Activated T-cell treated with anti-CD3 and anti-CD28 coated beads for 4 hours (primary cell): ENCODE measurements at places on chromosomes 11 and 22.

GRCh38 chr22:22916952-22917290 lies 29.3 kb downstream of the IGLL5 start:
- no peak for DNase-seq

- no peak for DNase-seq
These were observed 8.1 kb downstream of the RIC8A start for GRCh38 chr11:215581-216037.

- no peak for DNase-seq
These were observed 10.5 kb downstream of the STARD10 start for GRCh38 chr11:72783144-72783905.

DNA sequence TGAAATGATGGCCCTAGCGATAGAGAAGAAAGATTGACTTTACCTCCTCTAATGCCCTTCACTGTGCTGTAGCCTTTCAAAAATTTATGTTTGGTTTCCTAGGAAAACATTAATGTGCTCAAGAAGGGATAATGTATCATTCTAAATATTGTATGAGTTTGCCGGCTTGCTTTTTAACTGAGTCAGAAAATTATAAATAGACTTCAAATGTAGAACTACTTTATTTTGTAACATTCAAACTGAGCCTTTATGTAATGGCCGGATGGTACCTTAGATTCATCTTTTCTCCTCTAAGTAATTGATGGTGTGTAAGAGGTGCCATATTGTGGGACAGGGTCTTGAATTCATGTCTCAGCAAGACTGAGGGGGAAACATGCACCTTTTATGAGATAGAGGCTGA lies 57.7 kb downstream of the BID start:
- DNase-seq: no peak

- DNase-seq: no peak
These were observed 17.3 kb upstream of the NEU3 start for GRCh38 chr11:74971424-74971823.

DNA sequence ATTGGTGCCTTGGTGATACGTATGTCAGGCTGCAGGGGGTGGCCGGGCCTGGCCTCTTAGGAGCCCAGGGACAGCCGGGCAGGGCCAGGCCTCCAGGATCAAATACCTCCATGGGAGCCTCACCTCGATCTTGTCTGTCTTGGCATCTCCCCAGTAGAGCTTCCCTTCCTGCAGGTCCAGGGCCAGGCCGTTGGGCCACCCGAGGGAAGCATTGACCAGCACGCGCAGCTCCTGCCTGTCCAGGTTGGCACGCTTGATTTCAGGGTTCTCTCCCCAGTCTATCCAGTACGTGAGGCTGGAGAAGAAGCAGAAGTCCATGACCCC lies 137.7 kb downstream of the CRYBB2 start:
- no peak for DNase-seq

GRCh38 chr11:32893343-32894148 lies 935 bp downstream of the QSER1 start:
- peak; percentile 21 for DNase-seq

GRCh38 chr11:34564406-34564805 lies 50.8 kb upstream of the ELF5 start:
- no peak for DNase-seq

DNA sequence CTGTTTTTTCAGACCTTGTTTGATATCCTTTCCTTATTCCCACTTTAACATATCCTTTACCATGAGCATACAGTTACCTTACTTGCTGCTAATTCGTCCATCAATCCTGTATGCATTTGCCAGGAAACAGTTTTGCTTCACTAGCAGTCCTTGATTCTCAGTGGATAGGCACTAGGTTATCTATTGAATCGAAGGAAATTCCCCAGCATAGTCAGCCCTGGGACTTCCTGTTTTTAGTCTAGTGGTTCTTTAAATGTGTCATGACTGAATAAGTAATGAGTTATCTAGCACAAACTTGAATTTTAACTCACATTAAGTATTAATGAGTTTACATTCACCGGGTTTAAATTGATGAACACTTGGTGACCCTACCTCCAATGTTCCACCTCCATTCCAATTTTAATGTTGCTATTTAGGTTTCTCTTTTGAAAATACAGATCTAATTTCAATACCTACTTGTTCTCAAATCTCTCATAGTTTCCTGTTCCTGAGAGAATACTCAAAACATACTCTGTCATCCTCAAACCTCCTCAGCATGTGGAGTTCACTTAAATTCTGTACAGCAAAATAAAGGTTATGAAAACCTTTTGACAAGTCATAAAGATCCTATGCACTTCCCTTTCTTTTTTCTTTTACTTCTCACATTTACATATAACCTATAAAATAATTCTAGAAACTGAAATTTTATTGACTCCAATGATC lies 1375.1 kb upstream of the TENM4 start:
- DNase-seq: no peak

GRCh38 chr11:134607963-134608750 lies 196.1 kb upstream of the B3GAT1 start:
- no peak for DNase-seq

GRCh38 chr22:22553141-22553540 lies 5.9 kb downstream of the PRAME start:
- no peak for DNase-seq

DNA sequence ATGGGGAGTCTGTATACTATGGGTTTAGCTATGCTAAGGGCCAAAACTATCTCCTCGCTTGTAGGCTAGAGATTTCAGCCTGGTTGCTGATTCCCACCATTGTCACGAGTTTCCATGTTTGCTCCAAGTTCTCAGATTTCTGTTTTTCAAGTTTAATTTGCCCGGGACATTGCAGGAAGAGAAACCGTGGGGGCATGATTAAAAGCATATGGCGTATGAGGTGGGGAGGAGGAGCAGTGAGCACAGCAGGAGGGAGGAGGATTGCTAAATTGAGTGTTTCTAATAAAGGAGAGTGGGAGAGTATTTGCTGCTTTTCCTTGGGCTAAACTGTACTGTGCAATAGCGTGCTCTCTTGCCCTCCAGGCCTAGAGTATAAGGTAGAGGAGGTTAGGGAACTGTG lies 558.4 kb downstream of the METTL15 start:
- no peak for DNase-seq

DNA sequence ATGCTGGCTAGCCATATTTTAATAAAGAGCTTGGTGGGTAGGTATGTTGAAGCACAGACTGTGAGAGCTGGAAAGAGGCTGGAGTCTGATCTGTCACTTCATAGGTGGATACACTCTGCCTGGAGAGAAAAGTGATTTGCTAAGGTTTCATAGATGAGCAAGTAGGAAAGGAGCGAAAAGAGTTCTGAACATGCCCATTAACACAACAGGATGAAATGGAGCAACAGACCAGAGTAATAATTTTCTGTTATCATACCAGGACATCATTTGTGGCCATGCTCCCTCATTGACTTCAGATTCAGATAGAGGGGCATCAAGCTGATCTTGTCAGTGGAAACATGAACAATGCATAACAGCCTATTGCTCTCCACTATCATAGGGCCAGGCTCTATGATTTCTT lies 452.9 kb downstream of the JRKL start:
- DNase-seq: no peak

DNA sequence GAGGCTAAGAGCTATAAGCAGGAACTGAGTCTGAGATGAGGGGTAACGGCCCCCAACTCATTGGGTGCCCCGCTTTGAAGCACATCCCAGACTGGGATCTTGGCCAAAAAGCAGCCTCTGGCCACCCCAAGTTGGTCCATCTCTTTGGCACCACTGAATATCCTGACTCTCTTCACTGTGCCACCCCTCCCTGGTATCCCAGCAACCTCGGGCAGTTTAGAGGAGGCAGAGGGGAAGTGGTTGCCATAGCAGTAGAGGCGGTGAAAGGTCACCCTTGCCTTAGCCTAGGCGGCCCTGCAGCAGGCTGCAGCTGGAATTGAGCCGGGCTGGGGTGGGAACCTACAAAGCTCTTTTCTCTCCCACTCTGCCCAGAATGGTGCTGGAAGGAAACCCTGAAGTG lies 1.1 kb downstream of the PELI3 start:
- no peak for DNase-seq

DNA sequence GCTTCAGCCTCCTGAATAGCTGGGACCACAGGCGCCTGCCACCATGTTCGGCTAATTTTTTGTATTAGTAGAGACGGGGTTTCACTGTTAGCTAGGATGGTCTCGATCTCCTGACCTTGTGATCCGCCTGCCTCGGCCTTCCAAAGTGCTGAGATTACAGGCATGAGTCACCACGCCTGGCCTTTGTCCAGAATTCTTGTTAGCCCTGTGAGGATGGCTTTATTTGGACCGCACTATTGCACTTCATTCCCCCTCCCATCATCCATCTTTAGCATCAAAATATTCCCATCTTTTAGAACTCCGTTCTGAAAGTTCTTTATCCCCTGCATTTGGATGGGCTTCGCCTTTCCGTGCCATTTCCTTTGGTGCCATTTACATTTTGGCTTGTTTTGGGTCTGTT lies 2.6 kb downstream of the SAMM50 start:
- no peak for DNase-seq

DNA sequence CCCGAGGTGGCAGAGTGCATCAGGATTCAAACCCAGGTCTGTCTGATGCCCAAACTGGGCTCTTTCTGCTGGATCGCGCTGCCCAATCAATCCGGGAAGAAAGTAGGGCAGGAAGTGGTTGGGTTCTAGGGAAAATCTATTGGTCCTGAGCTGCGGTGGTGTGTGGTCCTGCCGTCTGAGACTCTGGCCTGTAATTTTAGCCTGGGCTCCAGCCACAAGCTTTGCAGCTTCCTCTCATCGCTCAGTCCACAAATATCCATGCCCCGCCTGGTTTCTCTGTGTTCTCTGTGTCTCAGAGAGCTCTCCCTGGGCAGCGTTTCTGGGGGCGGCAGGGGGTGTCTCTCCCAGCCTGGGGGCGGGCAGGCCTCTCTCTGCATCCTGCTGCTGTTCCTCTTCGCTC lies 18.7 kb downstream of the CACNG2 start:
- DNase-seq: no peak

DNA sequence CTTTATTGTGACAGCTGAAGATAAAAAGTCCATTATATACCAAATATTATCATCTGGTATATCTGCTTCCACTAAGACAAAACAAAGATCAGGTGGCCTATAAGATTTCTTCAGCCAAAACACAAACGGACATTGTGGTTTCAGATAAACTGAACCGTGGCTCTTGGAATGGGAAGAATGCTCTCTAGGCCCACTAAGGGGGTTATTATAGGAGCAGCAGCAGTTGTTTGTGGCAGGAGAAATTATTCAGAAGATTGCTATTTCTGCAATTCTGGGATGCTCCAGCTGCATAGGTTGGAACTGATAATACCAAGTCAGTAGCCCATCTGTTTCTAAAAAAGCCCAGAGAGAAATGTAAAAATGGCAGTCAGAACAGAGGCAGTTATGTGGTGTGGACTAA lies 145.3 kb downstream of the NCAM1 start:
- no peak for DNase-seq

- DNase-seq: peak; percentile 19
These were observed 180.4 kb upstream of the B3GAT1 start for GRCh38 chr11:134592391-134592990.

DNA sequence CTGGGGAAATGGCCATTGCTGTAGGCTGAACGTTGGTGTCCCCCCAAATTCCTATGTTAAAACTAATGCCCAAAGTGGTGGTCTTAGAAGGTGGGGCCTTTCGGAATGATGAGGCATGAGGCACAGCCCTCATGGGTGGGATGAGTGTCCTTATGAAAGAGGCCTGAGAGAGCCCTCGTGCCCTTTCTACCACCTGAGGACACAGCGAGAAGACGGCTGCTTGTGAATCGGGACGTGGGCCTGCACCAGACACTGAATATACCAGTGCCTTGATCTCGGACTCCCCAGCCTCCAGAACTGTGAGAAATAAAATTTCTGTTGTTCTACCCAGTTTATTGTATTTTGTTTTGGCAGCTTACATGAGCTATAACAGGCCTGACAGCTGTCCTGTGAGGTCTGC lies 162.9 kb upstream of the B3GAT1 start:
- no peak for DNase-seq

GRCh38 chr11:16775614-16776283 lies 37.3 kb downstream of the C11orf58 start:
- no peak for DNase-seq

DNA sequence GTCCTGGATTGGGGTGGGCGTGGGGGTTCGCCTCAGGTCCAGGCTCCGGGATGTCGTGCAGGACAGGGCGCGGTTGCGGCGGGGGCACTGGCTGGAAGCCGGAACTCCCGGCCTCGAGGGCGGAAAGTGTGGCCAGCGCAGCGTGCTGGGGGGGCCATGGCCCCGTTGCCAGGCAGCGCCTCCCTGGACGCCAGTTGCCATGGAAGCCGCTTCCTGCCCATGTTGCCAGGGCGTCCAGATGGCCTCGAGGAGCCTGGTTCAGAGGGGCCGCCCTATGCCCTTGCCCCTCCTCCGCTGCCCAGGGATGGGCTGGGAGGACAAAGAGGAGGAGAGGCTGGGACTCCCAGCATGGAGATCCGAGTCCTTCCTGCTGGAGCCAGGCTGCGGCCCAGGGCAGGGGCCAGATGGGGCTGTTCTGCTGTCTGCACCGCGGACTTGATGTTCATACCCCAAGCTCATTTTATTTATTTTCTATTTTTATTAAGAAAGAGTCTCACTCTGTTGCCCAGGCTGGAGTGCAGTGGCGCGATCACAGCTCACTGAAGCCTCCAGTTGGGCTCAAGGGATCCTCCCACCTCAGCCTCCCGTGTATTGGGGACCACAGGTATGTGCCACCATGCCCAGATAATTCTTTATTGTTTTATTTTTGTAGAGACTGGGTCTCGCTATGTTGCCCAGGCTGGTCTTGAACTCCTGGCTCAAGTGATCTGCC lies 4.6 kb upstream of the CCDC188 start:
- DNase-seq: no peak

DNA sequence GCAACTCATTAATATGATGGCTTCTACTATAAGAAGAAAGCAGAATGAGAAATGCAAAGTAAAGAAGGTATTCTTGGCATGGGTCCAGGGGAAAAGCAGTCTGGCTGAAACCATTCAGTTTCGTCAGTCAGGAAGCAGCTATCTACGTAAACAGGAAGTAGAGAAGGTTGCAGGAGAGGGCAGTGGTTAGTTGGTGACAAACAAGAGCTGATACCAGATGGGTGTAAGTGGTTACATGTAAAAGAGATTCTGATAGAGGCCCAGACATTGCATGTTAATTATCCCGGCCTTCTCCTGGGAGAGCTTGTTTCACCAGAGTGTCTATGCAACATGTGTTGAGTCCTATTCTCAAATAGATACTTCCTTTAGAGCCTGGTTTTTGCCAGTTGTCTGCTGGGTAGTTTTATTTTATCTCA lies 58.4 kb upstream of the PSMA1 start:
- DNase-seq: peak; percentile 50

DNA sequence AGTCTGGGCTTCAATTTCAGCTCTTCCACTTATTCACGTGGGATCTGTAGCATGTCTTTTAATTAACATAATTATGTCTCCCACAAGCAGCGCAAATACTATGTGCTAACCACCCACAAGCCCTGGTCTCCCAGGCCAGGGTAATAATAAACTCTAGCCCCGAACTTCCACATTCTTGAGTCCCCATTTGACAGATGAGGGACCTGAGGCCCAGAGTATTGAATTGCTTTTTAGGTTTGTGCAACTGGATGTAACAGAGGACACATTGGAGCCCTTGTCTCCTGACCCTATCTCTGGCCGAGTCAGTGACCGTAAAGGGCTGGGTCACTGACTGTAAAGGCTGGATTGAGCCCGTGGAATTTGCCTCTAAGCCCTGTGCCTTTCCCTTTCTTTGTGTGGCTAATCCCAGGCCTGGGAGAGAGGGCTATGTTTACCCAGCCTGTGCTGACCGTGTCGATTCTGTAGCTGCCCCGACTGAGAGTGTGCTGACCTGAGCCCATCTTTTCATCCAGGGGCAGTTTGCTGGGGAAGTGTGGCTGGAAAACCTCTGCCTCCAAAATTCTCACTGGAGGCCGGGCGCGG lies 3.9 kb downstream of the CRYBB2 start:
- no peak for DNase-seq
